ENCODE measurements at places on chromosomes 3 and 15.

- no peak for DNase-seq
These were observed 921.9 kb downstream of the SQOR start for GRCh38 chr15:46556559-46557379.

DNA sequence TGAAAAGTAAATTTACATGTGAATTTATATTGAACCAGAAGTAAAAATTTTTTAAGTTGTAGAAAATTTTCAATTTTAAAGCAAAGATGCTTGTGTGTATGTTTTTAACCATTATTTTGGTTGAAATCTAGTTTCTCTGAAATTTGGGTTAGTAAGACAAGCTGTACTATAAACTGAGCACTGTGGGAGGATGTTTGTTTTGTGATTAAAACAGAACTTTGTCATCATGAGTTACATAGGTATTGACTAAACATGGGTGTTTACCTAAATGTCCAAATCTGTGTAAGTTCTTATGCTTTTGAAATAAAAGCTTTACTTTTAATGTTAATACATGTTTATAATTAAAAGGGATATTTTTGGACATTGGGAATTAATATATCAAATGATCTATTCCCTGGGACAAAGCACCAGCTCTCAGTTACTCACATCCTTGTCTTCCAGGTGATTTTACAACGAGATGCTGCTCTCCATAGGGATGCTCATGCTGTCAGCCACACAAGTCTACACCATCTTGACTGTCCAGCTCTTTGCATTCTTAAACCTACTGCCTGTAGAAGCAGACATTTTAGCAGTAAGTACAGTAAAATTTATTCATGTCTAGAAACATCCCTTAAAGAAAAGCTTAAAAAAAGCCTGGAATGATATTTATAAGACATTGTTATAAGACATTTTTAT, 32.7 kb downstream of the RNF13 start:
- DNase-seq: no peak

DNA sequence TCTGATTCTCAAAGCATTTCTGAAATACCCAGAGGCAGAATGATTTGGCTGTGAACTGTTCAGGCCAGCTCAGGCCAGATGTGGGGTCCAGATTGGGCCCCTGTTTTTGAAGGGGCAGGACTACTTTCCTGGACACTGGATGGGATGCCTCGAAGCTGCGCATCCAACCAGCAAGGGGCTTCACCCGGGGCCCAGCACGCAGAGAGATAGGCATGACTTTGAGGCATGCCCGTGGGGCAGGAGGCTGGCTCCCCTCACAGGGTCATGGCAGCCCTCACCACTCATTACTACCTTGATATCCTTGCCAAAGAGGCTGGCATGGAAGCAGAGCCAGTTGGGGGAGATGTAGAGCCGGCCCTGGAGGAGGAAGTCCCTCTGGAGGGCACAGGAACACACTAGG, 30.1 kb downstream of the GRAMD2A start:
- no peak for DNase-seq

GRCh38 chr3:138974462-138974861, 27.4 kb downstream of the FOXL2NB start:
- DNase-seq: no peak

DNA sequence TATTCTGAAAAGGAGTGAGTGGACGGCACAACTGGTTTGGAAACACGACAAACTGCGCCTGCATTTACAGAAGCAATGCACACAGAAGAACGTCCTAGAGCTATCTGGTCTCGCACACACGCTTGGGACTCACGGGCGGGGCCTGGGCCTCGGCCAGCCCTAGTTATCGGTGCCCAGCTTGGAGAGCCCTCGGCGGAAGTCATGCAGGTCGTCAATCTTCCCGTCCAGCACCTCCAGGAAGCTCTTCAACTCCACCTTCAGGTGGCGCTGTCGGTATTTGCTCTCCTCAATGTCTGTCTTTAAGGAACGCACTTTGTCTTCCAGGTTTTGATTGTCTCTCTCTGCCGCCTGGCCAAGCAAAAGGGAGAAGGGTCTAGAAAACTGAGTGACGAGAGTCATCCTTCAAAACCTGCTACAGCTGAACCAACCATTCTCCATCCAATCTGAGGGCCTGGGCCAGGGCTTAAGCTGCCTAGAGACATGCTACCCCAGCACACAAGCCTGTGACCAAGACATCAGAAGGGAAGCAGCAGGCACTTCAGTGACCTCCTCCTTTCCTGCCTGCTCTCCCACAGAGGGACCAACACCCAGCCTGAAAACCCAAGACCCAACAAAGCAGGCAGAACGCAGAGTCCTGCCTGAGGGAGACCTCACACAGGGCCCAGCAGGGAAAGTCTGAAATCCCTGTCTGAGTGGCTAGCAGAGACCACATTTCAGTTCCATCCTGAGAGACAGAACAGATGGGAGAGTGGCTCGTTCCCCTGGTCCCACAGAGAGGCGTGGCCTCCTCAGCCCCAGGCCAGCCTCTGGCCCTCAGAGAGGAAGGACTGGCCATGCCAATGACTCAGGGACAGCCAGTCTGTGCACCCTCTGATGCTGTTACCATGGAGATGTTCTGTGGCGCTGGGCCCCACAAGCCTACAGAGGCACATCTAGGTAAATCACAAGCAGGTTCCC, 40.4 kb downstream of the WHAMM start:
- peak; percentile 67 for DNase-seq

- DNase-seq: no peak
These were observed 554.5 kb downstream of the AGBL1 start for GRCh38 chr15:86634146-86634545.

DNA sequence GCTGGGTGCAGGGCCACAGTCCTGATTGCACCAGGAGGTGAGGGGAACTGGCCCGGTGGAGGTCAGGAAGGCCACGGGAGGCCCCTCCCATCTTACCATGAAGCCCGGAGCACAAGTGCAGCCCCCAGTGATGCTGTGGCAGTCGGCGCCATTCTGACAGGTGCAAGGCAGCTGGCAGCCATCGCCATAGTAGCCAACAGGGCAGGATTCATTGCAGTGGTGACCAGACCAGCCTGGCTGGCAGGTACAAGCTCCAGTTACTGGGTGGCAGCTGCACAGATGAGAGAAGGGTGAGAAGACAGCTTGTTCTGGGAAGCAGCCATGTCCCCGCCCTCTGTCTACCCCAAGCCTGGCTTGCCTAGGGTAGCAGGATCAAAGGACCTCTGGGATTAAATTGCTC, 88.2 kb downstream of the RAB11A start:
- DNase-seq: no peak

- DNase-seq: no peak
These were observed 34.0 kb downstream of the DZIP3 start for GRCh38 chr3:108623504-108623903.

GRCh38 chr3:33067484-33067883, 29.5 kb downstream of the GLB1 start:
- DNase-seq: peak; percentile 36

GRCh38 chr15:87902772-87903426, 353.6 kb downstream of the NTRK3 start:
- peak; percentile 30 for DNase-seq

DNA sequence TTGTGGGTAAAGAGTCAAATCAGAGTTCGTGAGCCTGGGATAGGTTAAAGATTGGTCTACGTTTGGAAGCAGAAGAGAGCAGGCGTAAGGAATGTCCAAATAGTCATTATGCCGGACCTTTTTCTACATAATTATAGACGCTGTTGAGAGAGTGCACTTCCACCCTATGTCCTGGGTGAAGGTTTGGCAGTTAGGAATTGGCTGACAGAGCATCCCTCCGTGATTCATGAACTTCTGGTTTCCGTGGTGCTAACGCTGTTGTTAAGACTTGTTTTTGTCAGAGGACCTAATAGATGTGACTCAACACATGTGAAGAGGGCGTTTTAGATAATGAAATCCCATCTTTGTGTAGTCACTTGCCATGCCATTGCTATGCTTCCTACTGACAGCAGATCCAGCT, 1.1 kb downstream of the EAF1 start:
- peak; percentile 61 for DNase-seq

DNA sequence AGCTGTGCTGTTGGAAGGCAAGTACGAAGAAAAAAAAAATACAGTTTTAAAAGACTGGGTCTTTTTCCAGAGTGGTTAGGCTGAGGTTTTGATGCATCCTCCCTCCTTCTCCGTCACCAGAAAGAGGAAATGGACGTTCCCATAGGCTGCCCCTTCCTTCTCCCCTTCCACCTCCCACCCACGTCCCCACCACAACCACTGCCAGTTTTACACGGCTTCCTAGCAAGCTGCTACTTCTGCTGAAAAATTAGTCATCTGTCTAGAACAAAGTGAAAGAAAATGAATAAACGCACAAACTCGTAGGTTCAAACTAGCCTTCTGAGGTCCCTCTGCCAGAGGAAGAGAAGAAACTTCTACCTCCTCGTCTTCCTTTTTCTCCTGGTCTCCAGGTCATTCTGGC, 71.6 kb upstream of the RPL35A start:
- DNase-seq: peak; percentile 10

- DNase-seq: no peak
These were observed 16.5 kb downstream of the LARP6 start for GRCh38 chr15:70837476-70837875.

- DNase-seq: no peak
These were observed 278.3 kb downstream of the CHL1 start for GRCh38 chr3:474828-475227.

- no peak for DNase-seq
These were observed 572.3 kb downstream of the MAGI1 start for GRCh38 chr3:65466300-65466988.

DNA sequence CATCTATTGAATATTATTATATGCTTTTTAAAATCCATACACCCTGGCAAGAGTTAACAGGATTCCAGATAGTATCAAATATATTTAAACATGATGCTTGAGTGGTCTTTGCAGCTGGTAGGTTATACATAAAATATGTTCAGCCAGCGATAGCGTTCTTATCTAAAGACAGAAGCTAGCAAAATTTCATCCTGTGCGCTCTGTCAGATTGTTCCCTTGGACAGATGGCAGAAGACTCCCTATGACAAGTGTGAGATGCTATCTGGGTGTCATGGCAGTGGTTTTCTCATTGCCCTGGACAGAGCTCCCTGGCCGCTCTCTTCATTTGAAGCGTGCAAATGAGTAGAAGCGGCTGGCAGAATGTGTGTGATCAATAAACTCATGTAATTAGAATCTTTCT, 175.2 kb upstream of the SOX14 start:
- no peak for DNase-seq

DNA sequence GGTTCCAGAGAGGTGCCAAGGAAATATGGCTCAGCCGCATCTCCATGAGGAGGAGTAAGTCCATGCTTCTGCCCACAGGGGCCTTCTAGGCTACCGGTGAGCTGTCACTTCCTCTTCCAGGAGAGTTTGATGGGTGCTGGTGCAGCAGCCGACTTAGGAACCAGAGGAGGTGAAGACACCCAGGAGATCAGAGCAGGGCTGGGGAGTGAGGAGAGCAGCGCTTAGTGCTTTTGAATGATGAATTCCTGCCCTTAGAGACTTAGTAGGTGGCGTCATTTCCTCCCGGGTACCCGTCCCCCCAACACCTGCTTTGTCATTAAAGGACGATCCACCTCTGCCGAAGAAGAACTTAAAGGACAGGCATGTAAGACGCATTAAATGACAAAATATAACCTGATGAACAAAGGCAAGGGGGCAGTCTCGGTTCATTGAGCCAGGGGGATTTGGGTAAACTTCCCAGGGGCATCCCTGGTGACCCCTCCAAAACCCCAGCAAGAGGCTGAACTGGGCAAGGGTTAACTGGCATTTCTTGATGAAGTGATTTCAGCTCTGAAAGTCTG, 67.6 kb downstream of the HES1 start:
- DNase-seq: no peak

DNA sequence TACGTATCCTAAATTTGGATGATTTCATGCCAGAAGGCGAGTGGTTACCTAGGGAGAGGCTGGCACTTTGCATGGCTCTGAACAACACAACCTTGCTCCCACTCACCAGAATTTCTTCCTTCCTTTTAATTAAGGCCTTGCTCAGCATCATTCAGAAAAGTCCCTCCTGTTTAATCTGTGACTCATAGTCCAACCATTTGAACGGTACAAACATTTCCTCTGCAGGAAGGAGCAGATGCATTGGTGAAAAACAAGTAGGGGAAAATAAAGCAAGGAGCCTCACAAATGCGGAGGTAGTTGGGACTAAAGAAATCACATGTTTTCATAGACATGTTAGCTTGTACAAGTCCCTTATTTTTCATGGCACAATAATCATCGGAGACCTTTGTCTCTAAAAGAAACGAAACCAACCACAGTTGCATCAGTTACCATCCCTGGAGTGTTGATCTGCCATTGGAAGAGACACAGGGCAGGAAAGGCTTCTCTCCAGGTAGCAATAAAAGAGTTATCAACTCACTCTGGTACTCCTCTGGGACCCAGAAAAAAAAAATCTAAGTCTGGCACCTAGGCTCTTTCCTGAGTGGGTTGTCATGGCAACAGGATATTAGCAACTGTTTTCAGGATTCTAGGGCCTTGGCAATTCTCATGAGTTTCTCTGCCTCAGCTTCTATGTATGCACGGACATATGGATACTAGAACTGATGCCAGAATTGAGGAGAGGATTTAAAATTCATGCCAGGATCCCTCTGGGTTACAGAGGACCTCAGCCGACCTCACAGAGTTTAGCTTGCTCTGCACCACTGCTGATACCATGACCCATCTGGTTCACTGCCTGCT, 255.4 kb upstream of the ARPP21 start:
- no peak for DNase-seq

GRCh38 chr3:80384811-80385210, 617.0 kb upstream of the ROBO1 start:
- no peak for DNase-seq

GRCh38 chr3:57268416-57268815, 24.1 kb downstream of the ASB14 start:
- no peak for DNase-seq

DNA sequence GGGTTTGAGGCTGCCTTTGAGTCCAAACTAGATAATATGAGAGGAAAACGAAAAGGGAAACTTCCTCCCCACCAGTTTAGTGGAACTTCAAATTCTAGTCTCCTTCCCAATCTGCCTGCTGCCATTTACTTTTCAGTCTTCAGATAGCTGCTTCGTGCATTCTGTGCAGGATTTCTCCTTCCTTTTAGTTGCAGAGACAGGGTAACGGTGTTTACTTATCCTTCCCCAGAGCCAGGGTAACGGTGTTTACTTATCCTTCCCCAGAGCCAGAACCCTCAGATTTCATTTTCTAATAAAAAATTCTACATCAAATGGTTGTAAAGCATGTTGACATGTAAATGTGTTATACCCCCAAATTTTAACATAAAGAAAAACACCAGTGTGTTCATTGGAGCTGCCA, 282.6 kb downstream of the VPS13C start:
- no peak for DNase-seq

DNA sequence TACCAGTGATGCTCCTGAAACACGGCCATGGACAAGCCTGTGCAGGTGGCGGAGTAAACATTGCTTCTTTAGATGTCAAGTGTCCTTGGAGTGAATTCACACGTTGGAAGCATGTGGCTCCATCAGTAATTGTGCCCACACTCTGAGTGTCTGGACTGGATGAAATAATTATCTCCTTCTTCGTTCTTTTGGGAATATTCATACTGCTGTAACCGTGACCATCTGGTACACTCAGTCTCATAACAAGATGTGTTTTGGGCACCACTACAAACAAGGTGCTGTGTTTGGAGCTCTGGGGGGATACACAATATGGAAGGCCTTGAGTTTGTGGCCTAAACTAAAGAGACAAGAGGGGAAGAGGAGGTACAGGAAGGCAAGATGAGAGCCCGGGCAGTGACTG, 165.6 kb downstream of the APBA2 start:
- DNase-seq: no peak

Measured in trophoblast cell (in vitro differentiated cells and primary cell).